ENCODE measurements at places on chromosomes 7 and 10. TPM values are rescaled to one million over a fixed set of nuclear protein-coding genes. Genes with fewer than 3 reads are reported as not detected.

DNA sequence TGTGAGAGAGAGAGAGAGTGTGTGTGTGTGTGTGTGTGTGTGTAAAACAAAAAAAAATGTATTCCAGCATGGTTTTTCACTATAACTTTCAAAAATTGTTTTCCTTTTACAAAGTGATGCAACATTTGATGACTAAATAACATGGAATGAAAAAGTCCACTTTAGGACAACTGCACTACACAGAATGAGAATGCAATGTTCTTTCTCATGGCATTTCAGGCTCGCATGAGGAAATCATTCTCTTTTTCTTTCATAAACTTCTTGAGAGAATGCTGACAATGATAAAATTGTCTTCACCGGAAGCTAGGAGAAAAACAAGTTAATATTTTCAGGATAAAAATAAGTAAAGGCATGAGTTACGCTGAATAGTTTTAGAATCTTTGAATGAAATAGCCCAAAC lies 53.7 kb downstream of the SLC16A12 start:
- H3K27ac ChIP-seq: no peak overlapping the region
- H3K36me3 ChIP-seq: no peaks in the 10 kb centered on the region
- no peak for DNase-seq
- H3K27me3 ChIP-seq: peaks cover 5% of the 10 kb centered on the region

- no peak overlapping the region for H3K4me3 ChIP-seq
- peaks cover 45% of the 10 kb centered on the region for H3K4me1 ChIP-seq
- no peak for DNase-seq
- H3K27ac ChIP-seq: peak overlapping the region; percentile 20
Measured at GRCh38 chr10:88994019-88994418, 3.4 kb downstream of the FAS start.

DNA sequence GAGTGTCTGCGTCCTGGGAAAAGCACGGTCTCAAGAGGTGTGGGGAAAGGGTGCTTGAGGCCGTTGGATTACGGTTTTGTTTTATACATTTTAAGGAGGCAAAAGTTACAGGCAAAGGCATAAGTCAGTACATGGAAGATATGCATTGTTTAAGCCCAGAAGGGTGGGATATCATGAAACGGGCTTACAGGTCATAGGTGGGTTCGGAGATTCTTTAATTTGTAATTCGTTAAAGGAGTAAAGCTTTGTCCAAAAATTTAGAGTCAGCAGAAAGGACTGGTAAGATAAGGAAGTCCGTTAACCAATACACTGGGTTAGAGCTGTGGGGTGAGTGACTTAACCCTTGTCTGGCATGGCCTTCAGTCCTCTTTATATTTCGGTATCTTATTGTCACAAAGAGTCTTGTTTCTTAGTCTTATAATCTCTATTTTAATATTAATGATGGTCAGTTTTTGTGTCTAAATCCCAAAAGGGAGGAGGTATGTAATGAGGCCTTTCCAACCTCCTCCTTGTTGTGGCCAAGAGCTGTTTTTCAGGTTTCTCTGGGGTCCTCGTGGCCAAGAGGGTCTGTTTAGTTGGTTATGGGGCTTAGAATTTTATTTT lies 12.7 kb downstream of the TSPAN14 start:
- peaks cover 100% of the 10 kb centered on the region for H3K4me1 ChIP-seq
- H3K4me3 ChIP-seq: peak overlapping the region; percentile 49
- no peaks in the 10 kb centered on the region for H3K27me3 ChIP-seq
- peaks cover 34% of the 10 kb centered on the region for H3K36me3 ChIP-seq
- no peak for DNase-seq
- H3K27ac ChIP-seq: peak overlapping the region; percentile 91

The PCGF6 gene
- total RNA-seq: 1.6 TPM

- no peaks in the 10 kb centered on the region for H3K4me1 ChIP-seq
- no peaks in the 10 kb centered on the region for H3K27me3 ChIP-seq
- H3K27ac ChIP-seq: no peak overlapping the region
- no peaks in the 10 kb centered on the region for H3K36me3 ChIP-seq
- H3K4me3 ChIP-seq: no peak overlapping the region
Measured at GRCh38 chr10:46515793-46516192, 40.7 kb downstream of the GPRIN2 start.

- H3K4me3 ChIP-seq: peak overlapping the region; percentile 74
- peaks cover 31% of the 10 kb centered on the region for H3K4me1 ChIP-seq
- peaks cover 52% of the 10 kb centered on the region for H3K36me3 ChIP-seq
- no peaks in the 10 kb centered on the region for H3K27me3 ChIP-seq
Measured at GRCh38 chr7:26198133-26198780, 2.3 kb downstream of the HNRNPA2B1 start.

GRCh38 chr10:94286901-94287300 lies 75.8 kb downstream of the NOC3L start:
- no peaks in the 10 kb centered on the region for H3K4me1 ChIP-seq
- H3K27me3 ChIP-seq: peaks cover 6% of the 10 kb centered on the region
- H3K36me3 ChIP-seq: no peaks in the 10 kb centered on the region
- no peak overlapping the region for H3K4me3 ChIP-seq
- no peak overlapping the region for H3K27ac ChIP-seq

DNA sequence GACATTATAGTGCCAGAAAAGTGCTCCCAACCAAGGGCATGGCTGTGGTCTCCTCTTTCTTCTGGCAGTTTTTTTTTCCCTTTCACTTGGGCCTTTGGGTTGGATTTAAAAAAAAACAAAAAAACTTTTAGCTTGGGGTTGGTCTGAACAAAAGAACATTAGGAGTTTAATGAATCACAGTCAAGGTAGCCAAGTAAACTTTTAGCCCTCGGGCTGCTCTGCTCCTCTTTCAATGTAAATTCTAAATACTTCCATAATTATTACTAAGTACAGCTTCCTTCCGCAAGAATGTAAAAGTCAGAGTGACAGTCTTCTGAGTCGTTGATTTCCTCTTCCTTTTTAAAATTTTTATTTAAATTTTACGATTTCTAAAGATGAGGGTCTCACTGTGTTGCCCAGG lies 79.2 kb downstream of the NRF1 start:
- H3K27me3 ChIP-seq: no peaks in the 10 kb centered on the region
- peaks cover 47% of the 10 kb centered on the region for H3K36me3 ChIP-seq
- no peak overlapping the region for H3K4me3 ChIP-seq

DNA sequence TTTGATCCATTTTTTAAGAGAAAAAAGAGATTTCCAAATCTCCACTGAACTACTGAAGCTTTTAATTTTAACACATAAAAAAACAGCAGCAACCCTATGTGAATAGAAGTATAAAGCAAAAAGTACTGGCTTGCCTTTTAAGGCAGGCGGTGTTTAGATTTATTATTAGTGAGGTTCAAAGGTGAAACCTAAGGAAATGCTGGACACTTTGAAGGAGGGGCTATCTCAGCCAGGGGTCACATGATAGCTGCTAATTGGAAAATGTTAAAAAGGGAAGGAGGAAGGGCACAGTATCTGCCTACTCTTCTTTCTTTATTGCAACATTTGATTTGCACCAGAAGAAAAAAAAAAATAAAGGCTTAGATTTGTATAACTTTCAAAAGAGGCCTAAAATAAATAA lies 183.8 kb downstream of the SKAP2 start:
- H3K27me3 ChIP-seq: peaks cover 9% of the 10 kb centered on the region
- no peak overlapping the region for H3K4me3 ChIP-seq
- H3K27ac ChIP-seq: no peak overlapping the region
- no peaks in the 10 kb centered on the region for H3K4me1 ChIP-seq
- H3K36me3 ChIP-seq: no peaks in the 10 kb centered on the region

DNA sequence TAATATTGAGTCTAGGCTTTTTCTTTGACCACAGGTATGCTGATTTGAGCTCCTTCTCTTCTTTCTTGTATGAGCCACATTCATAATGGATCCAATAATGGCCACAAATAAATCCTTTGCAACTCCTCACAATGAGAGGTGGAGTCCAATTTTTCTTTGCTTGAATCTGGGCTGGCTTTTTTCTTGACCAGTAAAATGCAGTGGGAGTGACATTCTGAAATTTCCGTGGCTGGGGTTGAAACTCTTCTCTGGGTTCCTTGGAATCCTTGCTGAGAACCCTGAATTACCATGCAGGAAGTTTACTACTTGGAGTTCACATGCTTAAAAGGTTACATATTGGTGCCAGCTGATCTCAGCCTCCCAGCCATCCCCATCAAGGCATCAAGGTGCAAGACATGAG lies 22.4 kb upstream of the FAM180A start:
- H3K27me3 ChIP-seq: peaks cover 4% of the 10 kb centered on the region
- DNase-seq: no peak
- no peaks in the 10 kb centered on the region for H3K4me1 ChIP-seq
- H3K27ac ChIP-seq: no peak overlapping the region

DNA sequence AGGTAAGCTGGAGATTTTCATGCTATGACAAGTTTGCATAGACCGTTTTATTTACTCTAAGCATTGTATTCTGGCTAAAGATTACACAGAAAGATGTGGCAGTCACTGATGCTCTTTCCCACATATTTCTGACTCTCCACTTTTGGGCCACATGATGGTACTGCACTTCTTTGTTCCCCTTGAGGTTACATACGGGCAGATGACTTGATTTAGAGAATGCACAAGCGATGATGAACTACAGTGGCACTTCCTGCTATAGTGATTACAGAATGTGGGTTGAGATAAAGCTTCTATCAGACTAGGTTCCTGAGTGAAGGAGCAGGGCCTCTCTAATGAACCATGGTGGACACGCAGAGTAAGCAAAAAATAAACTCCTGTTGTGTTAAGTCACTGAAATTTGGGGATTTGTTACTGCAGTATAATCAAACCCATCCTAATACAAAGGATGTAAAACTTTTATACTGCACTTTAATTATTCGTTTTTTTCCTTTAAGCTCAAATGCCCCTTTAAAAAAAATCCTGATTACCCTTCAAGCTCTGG lies 177.9 kb downstream of the TAX1BP1 start:
- H3K4me3 ChIP-seq: no peak overlapping the region
- H3K4me1 ChIP-seq: no peaks in the 10 kb centered on the region
- no peak for DNase-seq
- no peaks in the 10 kb centered on the region for H3K36me3 ChIP-seq
- H3K27ac ChIP-seq: no peak overlapping the region

DNA sequence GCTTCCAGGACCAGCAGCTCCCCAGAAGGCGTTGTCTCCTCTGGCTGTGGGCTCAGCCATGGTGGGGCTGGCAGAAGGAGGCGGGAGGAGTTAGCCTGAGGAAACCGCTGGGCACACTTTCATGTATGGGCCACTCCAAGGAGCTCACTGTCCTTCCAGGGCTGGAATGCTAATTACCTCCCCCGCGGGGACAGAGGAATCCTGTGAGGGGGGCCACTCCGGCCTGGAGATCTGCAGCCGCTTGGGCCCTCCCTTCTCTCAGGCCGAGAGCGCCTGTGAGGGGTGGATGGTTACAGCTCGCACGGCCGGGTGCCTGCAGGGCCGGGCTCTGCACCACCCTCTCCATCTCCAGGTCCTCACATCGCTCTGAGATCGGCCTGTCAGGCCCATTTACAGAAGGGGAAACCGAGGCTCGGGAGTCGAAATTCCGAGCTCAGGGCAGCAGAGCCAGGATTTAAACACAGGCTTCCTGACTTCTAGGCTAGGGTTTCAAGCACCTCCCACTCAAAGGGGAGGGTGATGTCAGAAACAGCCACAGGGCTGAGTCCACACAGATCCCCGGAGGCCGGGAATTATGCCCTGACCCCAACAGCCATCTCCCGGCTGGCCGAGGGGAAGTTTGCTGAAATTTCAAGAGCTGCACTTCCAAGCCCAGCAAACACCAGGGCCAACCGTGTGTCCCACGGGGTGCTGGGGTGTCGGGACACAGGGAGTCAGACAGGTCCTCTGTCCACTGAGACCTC lies 59.1 kb downstream of the PDGFA start:
- no peaks in the 10 kb centered on the region for H3K27me3 ChIP-seq
- H3K4me1 ChIP-seq: no peaks in the 10 kb centered on the region
- H3K4me3 ChIP-seq: no peak overlapping the region
- no peak overlapping the region for H3K27ac ChIP-seq

Data from CD4-positive, alpha-beta T cell (primary cell).